RKO (cell line): ENCODE measurements at places on chromosomes 3 and 15.

DNA sequence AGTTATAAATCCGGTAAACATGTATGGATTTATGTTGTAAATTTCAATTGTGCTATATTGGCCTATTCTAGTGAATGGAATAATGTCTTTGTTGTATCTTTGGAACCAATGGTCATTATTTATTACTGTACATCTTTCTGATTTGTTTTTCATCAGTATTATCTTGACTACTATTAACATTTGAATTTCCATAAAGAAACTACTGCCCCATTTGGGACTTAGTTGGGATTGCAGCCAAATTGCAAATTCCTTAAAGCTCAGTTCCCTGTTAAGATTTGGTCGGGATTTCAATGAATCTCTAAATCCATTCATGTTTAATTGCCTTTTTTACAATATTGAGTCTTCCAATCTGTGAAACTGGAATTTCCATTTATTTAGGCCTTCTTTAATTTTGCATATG, 822.4 kb upstream of the CADM2 start:
- peak; percentile 2 for DNase-seq

- DNase-seq: peak; percentile 77
Measured at GRCh38 chr3:108662142-108662738, 72.7 kb downstream of the DZIP3 start.

DNA sequence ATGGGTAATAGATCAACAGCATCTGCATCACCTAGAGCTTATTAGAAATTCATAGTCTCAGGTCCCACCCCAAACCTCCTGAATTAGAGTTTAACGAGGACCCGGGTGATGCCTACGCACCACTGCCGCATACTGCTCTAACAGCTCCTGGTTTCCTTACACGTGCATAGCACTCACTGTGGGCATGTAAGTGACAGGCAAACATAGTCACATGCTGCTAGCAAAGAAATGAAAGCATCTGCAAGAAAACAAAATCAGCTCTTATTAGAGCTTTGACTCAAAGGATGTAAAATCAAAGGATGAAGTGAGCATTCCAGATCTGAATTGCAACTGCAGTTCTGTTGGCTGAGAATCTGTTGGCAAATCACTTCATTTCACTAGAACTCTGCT, 19.1 kb upstream of the RIOX2 start:
- DNase-seq: no peak

DNA sequence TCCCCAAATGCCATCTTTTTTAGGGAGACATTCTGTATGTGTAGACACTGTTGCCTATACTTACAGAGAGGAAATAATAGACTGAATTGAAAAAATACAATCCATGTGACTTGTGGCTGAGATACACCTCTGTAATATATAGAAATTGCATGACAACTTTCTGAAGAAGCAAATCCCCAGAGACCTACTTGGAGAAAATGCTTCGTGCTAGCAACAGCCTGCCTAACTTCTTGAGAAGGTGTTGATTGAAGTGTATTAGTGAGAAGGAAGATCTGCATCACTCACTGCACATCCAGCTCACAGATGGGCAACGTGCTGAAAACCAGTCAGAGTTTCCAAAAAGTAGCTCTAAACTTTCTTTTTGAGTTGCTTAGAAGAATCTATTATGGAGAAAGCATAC, 404.1 kb downstream of the EPHB1 start:
- DNase-seq: no peak

DNA sequence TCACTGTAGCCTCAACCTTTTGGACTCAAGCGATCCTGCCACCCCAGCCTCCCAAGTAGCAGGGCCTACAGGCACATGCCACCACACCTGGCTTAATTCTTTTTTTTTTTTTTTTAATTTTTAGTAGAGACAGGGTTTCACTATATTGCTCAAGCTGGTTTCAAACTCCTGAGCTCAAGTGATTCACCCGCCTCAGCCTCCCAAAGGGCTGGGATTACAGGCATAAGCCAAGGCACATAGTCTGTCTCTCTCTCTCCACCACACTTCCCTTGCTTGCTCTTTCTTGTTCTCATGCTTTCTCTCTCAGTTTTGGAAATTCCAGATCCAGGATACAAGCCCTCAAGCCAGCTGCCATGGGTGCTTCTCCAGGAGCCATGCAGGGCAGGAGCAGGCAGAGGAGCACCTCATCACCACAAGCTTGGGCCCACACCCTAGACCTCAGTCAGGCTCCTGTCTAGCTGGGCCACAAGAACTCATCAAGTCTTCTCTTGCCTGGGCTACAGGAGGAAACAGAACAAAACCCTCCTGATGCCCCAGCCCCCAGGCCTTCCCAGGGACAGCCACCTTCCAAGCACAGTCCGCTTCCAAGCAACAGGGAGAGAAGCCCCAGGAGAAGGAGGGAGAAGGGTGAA, 145.3 kb upstream of the LPP start:
- DNase-seq: no peak

DNA sequence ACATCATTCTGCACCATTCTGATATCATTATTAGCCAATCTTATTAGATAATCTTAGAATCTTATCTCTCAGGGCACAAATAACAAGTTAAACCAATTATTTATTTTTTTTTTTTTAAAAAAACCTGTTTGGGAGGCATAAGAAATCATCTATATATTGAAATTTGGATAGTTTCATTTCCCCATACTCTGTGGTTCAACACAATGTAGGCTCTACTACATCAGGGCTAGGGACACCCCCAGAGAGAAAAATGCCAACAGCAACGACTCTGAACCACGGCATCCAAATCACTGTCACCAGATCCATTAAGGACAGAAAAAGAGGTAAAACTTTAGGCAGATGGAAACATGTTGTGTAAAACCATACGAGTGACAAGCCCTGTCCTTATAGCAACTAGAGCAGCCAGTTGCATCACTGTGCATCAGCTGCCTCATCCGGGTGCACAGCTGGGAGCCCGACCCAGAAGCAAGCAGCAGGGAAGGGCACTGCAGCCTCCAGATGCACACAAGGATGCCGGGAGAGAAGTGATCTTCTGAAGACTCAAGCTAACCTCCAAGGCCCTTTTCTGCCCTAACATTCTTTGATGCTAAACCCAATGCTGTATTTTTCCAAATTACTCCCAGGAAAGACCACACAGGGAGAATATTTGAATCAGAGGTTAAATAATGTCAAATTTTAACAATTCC, 381.1 kb downstream of the CTNNB1 start:
- DNase-seq: no peak

DNA sequence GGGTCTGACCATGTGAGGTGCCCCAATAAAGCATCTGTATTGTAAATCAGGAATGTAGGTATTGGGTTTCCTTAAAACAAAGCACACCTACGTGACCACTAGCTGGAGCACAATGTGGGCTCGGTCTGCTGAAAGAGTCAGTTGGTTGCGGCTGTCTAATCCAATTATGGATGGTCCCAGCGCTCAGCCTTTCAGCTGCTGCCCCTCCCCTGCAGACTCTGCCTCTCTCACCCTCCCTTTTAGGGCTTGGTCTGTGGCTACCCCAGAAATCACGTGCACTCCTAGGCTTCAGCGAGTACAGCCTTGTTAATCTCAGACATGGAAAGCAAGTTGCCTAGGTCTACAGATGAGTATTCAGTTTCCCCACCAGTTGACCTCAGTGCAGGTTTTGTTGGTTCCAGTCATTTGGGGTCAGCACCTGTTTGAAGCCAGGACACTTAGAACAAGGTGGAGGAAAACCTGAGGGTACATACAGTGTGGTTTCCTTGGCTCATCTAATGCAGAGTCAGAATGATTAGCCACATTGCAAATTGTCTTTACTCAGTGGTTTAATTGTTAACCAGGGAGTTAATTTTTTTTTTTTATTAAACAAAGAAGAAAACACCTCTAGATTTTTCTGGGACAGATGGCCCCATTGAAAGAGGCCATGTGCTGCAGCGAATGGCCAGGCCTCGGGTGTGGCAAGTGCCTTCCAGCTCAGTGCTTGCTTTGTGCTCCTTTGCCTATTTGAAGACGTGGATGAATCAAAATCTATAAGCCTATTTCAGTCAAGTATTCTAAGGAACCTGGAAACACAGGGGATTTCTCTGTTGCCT, 137.7 kb downstream of the IGF1R start:
- DNase-seq: no peak

DNA sequence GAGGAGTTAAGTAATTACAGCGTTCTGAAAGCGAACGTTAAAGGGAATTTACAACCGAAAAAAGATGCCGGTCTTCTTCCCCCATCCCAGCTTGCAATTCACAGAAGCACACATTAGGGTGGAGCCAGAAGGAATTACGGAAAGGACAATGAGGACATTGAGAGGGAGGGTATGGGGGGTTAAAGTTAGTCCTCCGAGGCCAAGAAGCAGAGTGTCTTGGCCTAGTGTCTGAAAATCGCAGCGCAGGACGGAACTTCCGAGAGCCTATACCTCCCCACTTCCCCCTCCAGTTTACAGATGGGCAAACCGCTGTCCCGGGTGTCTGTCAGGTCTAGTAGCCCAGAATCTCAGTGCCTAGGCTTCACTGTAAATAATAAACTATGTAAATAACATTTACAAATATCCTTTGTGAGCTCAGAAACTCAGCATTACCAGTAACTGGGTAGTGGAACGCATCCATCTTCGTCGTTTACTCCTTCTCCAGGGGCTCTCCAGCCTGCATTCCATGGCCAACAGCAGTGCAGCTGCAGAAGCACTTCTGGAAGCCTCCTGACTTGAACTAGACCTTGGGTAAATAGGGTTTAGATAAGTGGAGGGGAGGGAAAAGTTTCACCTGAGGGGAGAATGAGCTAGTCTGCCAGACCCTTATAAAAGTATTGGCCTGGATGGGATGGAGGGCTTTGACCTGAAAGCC, 922 bp downstream of the ADPRH start:
- no peak for DNase-seq

- DNase-seq: no peak
Measured at GRCh38 chr3:13123765-13124164, 50.5 kb upstream of the IQSEC1 start.

DNA sequence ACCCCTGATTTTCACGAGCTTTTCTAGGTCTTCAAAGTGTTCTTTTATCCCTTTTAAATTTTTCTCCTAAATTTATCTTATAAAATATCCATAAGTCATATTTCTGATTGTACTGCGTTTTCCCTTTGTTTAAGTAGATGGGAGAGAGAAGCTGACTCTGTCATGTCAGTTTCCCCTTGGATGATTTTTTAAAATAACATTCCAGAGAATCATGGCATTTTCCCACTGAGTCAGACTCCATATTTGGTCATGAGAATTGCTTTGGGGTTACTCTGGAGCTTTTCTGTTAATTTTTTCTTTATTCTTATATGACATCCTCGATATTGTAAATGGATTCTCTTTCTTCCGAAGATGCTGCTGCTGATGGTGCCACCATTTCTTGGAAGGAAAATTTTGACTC, 28.6 kb upstream of the UMPS start:
- DNase-seq: peak; percentile 32
